ENCODE measurements at places on chromosomes 7 and 10.
A peak's percentile ranks its signal among the peaks of the same experiment; 100 is the strongest.

DNA sequence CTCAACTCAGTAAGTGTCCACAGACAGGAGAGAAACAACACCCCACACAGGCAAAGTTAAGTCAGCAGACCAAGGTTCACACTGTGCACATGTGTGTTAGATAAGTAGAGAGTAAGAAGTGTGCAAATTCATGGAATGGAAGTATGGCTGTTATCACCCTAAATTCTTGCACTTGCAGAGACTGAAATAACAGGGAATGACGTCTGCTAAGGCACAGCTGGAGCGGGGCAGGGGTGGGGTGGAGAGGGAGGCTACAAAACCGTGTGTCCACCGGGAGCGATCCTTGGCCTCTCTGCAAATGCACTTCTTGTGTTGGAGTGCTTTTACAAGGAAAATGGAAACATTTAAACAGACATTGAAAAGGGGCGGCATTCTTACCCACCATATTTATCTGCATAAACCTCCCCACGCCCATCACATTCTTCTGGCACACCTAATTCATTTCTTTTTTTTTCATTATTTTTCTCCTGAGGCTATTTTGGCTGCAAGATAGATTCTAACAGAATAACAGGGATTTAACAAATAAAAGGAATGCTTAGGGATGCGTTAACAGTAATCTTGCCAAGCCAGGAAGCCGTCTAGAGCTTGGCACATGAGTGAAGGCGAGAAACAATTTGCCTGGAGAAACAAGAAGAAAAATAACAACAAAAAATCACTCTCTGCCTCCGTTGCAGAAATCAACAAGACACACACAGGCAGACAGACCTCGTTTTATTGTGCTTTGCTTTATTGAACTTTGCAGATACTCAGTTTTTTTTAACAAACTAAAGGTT lies 30.1 kb downstream of the TNS3 start:
- no peak for DNase-seq

DNA sequence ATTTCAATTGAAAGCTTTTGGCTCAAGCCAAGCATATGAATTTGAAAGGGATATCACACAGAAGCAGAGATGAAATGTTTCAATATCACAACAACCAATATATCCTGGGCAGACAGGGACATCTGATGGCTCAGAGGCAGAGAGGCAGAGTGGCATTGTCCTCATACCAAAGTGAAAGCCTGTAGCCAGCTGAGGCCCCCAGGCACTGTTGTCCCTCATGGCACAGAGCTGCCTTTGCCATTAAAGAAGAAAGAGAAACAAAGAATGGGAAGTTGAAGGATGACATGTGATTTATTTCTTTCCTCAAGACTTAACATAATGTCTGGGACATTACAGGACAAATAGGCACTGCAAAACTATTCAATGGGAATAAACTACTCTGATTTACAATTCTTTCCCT lies 504.3 kb upstream of the PCDH15 start:
- no peak for DNase-seq

DNA sequence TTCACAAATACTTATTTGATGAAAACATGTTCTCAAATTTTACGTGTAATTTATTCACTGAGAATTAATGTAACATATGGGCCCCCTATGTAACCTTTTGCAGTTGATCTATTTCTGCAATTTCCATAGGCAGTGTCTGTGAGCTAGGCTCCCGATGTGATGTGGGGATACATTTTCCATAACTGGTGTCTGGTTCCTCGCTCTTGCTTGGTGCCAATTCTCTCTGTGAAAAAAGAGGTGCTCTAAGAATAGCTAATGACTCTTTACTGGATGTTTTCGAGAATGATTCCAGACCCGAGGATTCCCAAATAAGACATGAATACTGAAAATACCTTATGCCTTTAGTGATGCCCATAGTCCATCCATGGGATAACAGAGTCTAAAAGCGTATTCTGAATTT lies 286.7 kb upstream of the FZD8 start:
- no peak for DNase-seq

DNA sequence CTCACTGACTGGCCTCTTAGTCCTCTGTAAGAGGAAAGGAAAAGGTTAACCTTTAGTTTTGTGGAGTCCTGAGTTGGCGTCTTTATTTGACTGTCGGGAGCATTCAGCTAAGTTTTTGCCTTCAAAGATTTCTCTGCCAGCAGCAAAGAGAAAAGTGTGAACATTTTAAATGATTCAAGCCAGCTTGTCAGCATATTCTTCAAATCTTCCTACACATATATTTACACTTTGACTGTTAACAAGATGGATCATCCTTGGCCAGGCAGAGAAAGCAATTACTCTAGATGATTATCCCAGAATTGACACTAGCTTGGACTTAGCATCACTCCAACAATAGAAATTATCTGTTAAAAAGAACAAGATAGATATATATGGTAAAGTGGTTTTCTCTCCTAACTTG lies 15.8 kb upstream of the YAE1 start:
- no peak for DNase-seq

GRCh38 chr10:42113158-42113450 lies 525.3 kb downstream of the ZNF33B start:
- no peak for DNase-seq

DNA sequence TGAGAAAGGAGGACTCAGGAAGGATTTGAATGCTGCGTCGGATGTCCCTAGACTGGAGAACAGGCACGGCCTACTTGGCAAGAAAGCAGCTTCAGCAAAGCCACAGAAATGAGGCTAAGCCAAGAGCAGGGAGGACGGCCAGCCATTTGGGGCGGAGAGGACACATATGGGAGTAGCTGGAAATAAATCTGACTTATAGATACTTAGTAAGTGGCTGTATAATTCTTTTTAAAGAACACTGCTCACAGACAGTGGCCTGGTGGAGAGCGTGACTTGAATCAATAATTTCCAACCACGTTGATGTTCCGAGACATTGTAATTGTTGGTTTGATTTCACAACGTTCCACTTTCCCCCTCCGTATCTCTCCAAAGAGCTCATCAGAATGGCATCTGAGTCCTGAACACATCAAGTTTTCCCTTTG lies 67.7 kb upstream of the JCAD start:
- no peak for DNase-seq

- DNase-seq = peak; percentile 48
Observed at GRCh38 chr10:103605359-103606096, 112.0 kb downstream of the NEURL1 start.

GRCh38 chr10:18155321-18155720 lies 15.1 kb downstream of the CACNB2 start:
- DNase-seq = no peak

DNA sequence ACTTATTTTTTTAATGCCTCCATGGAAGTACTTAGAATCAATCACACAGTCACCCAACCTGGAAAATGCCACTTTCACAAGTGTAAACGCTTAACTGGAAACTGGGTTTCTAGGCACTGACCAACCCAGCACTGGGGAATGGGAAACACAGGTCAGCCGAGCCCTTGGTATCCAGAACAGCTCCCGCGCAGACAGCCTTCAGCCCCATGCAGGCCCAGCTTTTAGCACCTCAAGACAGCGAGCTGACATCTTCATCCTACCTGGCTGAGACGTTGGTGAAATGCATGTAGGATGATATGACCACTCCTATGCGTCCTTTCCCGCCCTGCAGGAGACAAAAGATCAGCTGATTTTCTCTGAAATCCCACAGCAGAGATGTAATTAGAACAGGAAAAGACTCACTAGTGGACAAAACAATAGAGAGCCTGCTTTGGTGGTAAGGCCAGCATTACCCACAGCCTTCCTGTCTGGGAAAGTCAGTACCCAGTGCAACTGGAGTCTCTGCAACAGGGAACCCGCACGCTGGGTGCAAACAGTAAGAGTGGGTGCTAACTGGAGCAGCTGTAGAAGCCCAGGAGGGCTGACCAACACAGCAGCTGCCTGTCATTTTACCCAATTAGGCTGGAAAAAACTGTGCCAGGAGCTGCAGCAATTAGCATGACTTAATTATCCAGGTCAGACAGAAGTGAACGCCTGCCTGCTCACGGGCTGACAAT lies 153.7 kb downstream of the TNS3 start:
- no peak for DNase-seq

- no peak for DNase-seq
Observed at GRCh38 chr7:7972922-7973594, 4.5 kb downstream of the GLCCI1 start.

GRCh38 chr10:13271552-13272163 lies 28.2 kb downstream of the PHYH start:
- DNase-seq = peak; percentile 1

DNA sequence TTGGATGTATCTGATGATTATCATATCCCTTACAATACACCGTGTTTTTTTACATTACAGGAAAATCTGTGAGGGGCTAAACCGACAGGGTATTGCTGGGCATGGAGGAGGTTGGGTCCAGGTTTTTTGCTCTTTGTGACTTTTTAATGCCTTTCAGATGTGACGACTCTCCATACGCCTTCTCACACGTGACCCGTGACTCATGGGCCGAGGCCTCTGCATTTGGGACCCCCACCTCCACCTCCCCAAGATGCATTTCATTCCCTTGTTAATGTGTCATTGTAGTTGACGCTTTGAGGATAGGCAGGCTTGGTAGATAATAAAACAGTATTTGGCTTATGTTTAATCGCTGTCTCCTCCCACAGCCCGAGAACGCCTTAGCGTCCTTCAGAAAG lies 95.3 kb downstream of the CUX1 start:
- no peak for DNase-seq

DNA sequence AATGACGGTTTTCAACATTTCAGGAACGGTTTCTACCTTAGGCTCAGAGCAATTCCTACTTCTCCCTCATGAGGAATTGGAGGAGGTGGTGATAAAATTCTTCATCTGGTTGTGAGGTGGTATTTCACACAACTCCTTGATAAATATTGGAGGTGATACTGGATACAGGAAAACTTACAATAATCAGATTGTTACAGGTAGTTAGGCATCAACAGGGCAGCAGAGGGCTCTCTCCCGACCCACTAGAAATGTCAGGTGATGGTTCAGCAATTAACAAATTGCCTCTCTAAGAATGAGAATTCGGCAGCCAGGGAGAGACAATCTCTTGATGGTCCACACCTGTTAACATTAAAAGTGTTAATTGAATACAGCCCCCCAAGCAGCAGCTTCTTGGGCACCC lies 22.6 kb downstream of the ZNF786 start:
- DNase-seq = peak; percentile 8

GRCh38 chr7:29013082-29013695 lies 55.1 kb upstream of the TRIL start:
- DNase-seq = no peak

- no peak for DNase-seq
Observed at GRCh38 chr10:52918714-52919305, 146.2 kb upstream of the MBL2 start.

GRCh38 chr7:4265676-4266075 lies 416.4 kb upstream of the FOXK1 start:
- DNase-seq = no peak

DNA sequence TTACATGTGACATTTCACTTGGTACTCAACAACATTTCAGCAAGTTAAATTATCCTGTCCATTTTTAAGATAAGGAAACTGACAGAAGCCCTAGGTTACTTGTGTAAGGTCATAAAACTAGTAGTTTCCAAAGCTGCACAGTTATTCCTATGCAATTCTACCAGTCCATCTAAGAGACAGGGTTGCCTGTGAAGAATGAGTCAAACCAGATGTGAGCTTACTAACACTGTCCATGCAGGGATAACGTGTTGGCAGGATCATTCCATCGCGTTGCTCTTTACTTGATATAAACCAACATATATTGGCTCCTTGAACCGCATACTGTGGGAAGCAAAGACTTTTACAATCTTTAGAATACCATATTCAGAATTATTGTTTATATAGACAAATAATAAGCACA lies 280.9 kb upstream of the HGF start:
- peak; percentile 23 for DNase-seq

- DNase-seq = peak; percentile 61
Observed at GRCh38 chr7:92461027-92462003, 14.0 kb downstream of the GATAD1 start.

GRCh38 chr10:70233939-70234300 lies 691 bp upstream of the PPA1 start:
- DNase-seq = no peak

DNA sequence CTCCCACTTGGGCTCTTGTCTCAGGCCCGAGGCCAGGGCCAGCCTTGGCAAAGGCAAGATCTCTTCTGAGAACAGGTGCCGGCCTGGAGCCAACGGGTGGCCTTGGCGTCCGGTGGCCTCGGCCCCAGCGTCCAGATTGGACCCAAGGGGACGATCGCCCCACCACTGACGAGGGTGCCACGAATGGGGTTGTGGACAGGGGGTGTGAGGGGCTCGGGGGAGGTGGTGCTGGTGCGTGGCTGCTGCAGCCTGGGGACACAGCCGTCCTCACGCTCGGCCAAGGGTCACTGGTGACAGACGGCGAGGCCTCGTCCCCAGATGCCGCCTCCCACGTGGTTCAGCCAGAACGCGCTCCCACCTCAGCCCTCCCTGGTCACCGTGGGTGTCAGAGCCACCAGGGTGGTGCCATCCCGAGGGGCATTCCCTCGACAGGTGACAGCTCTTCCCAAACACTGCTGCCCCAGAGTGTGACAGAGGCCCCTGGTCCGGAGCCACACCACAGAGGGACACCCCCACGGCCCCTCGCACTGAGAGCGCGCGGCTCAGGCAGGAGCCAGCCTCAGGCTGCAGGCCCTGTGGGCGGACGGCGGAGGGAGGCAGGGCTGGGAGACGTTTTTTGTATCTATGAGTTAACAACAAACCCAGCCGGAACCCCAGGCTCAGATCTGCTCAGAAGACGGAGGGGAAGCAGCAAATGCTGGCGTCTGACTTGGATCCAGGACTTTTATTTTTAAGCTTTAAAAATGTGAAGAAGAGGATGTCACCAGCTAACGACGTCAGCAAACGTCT lies 18.5 kb upstream of the CFAP46 start:
- no peak for DNase-seq

GRCh38 chr10:79250259-79250658 lies 97.0 kb upstream of the PPIF start:
- DNase-seq = no peak

DNA sequence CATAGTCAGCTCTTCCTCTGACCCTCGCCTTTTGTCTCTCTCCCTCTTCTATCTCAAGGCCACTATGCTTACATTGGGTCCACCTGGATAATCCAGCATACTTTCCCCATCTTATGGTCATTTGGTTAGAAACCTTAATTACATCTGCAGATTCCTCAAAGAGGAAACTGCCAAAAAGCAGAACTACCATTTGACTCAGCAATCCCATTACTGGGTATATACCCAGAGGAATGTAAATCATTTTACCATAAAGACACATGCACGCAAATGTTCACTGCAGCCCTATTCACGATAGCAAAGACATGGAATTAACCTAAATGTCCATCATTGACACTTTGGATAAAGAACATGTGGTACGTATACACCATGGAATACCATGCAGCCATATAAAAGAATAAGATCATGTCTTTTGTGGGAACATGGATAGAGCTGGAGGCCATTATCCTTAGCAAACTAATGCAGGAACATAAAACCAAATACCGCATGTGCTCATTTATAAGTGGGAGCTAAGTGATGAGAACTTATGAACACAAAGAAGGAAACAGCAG lies 114.8 kb upstream of the NPY start:
- no peak for DNase-seq

- no peak for DNase-seq
Observed at GRCh38 chr10:89600041-89600440, 45.0 kb downstream of the PANK1 start.

GRCh38 chr7:4164556-4164955 lies 517.5 kb upstream of the FOXK1 start:
- no peak for DNase-seq

GRCh38 chr7:36986948-36987724 lies 262.8 kb upstream of the AOAH start:
- DNase-seq = peak; percentile 61

- peak; percentile 30 for DNase-seq
Observed at GRCh38 chr10:22505911-22506685, 160.8 kb downstream of the SPAG6 start.

GRCh38 chr10:61902445-61903220 lies 1.1 kb downstream of the ARID5B start:
- DNase-seq = peak; percentile 95

- DNase-seq = no peak
Observed at GRCh38 chr7:19537942-19538401, 170.9 kb downstream of the POLR1F start.

All from PC-3 (cell line).